ENCODE measurements at places on chromosomes 7 and 10. TPM values are rescaled to one million over a fixed set of nuclear protein-coding genes. Genes with fewer than 3 reads are reported as not detected.

DNA sequence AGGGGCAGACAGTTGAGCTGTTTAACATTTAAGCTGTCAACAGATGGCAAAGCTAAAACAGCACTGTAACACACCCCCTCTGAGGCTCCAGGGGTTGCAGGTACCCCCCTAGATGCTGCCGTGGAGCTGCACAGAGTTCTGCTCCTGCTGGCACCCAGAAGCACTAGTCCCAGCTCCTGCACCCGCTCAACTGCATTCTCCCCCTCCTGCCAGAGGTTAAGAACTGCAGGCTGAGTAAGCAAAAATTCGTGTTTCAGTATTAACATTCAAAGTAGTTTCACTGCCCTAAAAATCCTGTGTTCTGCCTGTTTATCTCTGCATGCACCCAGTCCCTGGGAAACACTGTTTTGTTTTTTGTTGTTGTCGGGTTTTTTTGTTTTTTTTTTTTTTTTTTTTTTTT lies 790.8 kb upstream of the KCND2 start:
- H3K4me3 ChIP-seq: no peak overlapping the region

- H3K27me3 ChIP-seq: peaks cover 1% of the 10 kb centered on the region
- peaks cover 25% of the 10 kb centered on the region for H3K4me1 ChIP-seq
- H3K27ac ChIP-seq: peak overlapping the region; percentile 90
- peak overlapping the region; percentile 4 for H3K4me3 ChIP-seq
Observed at GRCh38 chr7:128738570-128739047, 550 bp upstream of the CALU start.

DNA sequence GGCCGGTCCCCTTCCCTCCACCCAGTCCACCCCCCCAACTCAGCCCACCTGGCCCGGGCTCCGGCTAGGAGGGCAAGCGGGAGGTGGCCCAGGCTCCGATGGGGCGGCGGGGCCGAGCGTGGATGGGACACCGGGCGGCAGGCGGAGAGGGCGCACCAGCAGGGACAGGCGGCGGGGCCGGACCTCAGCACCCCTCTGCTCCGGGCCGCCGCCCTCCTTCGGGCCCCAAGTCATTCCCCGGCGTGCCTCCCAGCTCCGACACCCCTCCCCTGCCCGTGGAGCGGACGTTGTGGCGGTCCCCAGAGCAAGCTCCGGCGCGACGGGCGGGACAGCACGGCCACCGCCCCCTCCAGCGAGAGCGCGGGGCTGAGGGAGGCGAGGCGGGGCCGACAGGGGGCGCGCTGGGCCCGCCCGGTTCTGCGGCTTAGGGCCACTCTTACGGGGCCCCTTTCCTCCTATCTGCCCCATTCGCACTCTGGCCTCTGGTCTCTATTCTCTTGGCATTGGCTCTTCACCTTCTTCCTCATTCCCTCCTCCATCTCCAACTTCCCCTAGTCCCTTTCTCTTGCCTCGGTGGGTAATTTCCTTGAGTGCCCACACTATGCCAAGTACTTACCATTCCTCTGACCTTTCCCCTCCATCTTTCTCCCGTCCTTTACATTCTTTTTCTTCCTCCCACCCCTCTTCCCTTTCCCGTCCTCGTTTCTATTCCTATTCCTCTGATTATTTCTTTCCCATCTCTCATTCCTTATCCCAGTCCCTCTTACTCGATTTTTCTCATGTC lies 701 bp upstream of the GBX1 start:
- H3K36me3 ChIP-seq: no peaks in the 10 kb centered on the region
- peak; percentile 53 for DNase-seq
- no peak overlapping the region for H3K27ac ChIP-seq
- peak overlapping the region; percentile 42 for H3K4me3 ChIP-seq

DNA sequence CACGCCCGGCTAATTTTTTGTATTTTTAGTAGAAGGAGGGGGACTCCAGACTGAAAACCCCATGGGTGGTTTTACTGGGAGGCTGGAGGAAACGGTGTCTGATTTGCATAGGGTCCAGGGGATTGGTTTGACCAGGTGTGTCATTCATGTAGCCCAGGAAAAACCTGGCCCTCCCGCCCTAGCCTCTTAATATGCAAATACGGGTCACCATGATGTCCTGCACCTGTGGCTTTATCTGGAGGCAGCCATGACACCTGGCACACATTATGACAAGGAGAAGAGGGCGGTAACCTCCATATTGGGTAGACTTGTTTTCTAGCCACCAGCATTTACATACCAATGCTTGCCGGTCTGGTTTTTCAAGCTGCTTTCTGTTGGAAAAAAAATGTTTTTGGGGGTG lies 68.0 kb downstream of the TRIL start:
- no peak overlapping the region for H3K27ac ChIP-seq
- DNase-seq: no peak
- H3K27me3 ChIP-seq: no peaks in the 10 kb centered on the region
- H3K4me3 ChIP-seq: no peak overlapping the region

DNA sequence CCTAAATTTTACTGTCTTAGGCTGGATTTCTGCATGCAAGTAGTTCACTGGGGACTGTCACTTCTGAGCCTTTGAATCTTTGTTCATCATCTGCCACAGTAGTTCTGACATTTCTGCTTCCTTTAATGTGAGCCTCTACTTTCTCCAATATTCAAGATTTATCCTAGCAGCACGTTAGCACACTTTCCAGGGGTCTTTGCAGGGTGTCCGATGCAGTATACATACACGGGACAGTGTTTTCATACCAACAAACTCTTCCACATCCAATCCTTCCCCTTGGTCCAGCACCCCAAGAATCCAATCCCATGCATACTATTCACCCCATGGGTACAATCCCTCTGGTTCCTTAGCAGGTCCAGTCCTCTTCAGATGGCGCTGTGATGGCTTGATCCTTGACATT lies 22.7 kb upstream of the NPTX2 start:
- no peaks in the 10 kb centered on the region for H3K27me3 ChIP-seq
- H3K36me3 ChIP-seq: no peaks in the 10 kb centered on the region
- H3K27ac ChIP-seq: no peak overlapping the region

DNA sequence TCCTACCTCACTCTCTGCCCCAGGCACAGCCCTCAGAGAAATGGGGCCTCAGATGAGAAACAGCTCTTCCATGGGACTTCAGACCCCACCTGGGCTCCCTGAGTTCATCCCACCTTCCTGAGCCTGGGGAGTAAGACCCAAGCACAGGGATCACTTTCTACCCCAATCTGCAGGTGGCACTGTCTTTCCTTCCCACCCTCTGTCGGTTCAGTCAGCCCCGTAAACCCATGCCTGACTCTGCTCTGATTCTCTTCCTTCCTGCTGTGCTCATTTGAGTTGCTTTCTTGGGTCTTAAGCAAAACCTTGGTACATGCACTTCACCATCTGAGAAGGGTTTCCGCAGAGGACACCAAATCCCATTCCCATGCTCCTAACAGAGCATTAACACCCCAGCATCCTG lies 306.4 kb upstream of the CDC14C start:
- H3K27me3 ChIP-seq: no peaks in the 10 kb centered on the region
- H3K36me3 ChIP-seq: no peaks in the 10 kb centered on the region
- no peaks in the 10 kb centered on the region for H3K4me1 ChIP-seq
- H3K4me3 ChIP-seq: no peak overlapping the region
- H3K27ac ChIP-seq: no peak overlapping the region

GRCh38 chr7:107606303-107606702 lies 26.3 kb downstream of the BCAP29 start:
- no peaks in the 10 kb centered on the region for H3K4me1 ChIP-seq
- no peaks in the 10 kb centered on the region for H3K27me3 ChIP-seq
- no peak overlapping the region for H3K27ac ChIP-seq
- H3K36me3 ChIP-seq: no peaks in the 10 kb centered on the region

DNA sequence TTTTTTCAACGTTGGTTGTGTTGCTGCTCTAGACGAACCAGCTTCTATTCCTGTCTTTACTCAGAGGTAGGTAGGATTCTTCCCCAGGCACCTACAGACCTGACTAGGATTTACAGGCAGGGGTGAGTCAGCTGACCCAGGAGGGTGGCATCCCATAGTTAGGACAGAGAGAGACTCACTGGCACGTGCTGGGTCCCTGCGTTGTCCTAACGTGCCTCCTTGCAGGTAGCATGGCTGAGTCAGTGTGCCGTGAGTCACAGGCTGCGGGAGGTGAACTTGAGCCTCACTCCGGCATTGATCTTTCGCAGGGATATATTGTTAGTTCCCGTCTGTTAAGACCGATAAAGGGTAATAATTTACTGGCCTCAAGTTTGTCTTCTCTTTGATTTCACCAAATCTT lies 96.5 kb downstream of the PFKFB3 start:
- no peaks in the 10 kb centered on the region for H3K36me3 ChIP-seq
- H3K27me3 ChIP-seq: no peaks in the 10 kb centered on the region
- no peak overlapping the region for H3K4me3 ChIP-seq
- H3K27ac ChIP-seq: peak overlapping the region; percentile 89
- peaks cover 37% of the 10 kb centered on the region for H3K4me1 ChIP-seq

GRCh38 chr10:132219486-132219885 lies 32.7 kb downstream of the DPYSL4 start:
- H3K27ac ChIP-seq: no peak overlapping the region
- peaks cover 4% of the 10 kb centered on the region for H3K4me1 ChIP-seq
- no peak overlapping the region for H3K4me3 ChIP-seq
- no peak for DNase-seq
- no peaks in the 10 kb centered on the region for H3K36me3 ChIP-seq
- H3K27me3 ChIP-seq: no peaks in the 10 kb centered on the region

DNA sequence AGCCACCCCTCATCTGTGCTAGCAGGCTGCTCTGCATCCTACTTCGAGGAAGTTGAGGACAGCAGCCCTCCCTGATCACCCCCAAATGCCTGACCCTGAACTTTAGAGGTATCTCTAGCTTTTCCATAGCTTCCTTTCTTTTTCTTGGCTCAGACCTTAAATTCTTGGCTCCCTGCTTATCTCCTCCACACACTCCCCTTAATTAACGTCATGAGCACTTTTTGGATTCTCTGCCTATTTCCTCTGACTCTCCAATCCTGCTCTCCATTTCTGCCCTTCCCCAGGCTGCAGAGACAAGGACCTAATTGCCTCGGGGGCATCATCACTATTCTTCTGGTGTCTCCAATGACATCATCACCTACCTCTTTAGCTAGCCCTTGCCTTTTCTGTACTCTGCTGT lies 40.8 kb upstream of the SEC61G start:
- DNase-seq: no peak
- no peaks in the 10 kb centered on the region for H3K36me3 ChIP-seq
- H3K4me3 ChIP-seq: no peak overlapping the region
- no peaks in the 10 kb centered on the region for H3K27me3 ChIP-seq
- H3K4me1 ChIP-seq: no peaks in the 10 kb centered on the region

DNA sequence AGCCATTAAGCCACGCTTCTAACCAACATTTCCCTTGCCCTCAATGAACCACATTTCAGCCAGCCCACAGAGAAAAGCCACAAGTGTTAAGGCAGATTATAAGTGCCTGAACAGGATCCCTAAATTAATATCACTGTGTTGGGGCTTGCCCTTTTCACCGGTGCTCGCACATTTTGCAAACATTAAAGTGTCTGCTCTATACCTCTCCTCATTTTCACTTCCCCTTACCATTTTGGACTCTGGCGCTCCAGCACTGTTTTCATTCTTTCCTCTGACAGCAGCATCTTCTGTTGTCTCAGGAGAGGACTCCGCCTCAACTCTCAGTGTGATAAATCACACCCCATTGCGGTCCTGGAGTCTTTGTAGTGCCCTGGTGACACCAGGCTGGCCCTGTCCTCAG lies 274.2 kb downstream of the BAMBI start:
- no peak overlapping the region for H3K4me3 ChIP-seq
- no peaks in the 10 kb centered on the region for H3K27me3 ChIP-seq
- H3K36me3 ChIP-seq: no peaks in the 10 kb centered on the region
- no peak overlapping the region for H3K27ac ChIP-seq

GRCh38 chr7:71173955-71174354 lies 42.0 kb downstream of the GALNT17 start:
- H3K4me3 ChIP-seq: no peak overlapping the region
- no peaks in the 10 kb centered on the region for H3K36me3 ChIP-seq
- peak; percentile 30 for DNase-seq
- H3K27ac ChIP-seq: no peak overlapping the region

DNA sequence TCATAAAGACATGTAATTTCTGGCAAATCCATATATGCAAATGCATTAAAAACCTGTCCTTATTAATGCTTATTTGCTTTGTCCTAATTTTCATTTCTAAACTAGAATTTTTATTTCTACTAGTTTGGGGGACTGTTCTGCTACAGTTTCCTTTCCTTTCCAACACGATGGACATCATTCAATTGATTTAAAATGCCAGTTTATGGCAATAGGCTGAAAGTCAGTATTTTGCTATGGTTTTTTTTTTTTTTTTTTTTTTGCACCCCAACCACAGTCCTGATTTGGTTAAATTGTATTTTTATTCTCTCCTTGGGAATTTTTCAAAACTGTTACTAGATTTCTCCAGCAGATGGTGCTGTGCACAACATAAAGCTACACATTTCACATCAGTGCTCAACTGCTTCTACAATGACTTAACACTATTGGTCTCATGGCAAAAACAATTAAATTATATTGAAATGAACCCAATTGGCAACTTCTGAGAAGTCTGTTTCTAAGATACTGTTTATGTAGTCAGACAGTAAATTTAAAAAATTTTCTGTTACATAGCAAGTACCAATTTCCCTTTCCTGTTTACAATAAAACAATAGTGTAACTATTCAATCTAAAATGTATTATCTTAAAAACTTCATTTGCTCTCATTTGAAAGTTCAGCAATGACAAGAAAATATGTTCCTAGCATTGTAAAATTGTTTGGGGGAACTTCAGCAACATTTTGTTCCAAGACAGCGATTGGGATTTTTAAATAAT lies 193.8 kb upstream of the CCDC6 start:
- H3K36me3 ChIP-seq: no peaks in the 10 kb centered on the region
- no peak overlapping the region for H3K27ac ChIP-seq
- H3K4me1 ChIP-seq: peaks cover 3% of the 10 kb centered on the region
- H3K27me3 ChIP-seq: no peaks in the 10 kb centered on the region

- no peaks in the 10 kb centered on the region for H3K4me1 ChIP-seq
- no peaks in the 10 kb centered on the region for H3K27me3 ChIP-seq
- H3K36me3 ChIP-seq: no peaks in the 10 kb centered on the region
- H3K27ac ChIP-seq: no peak overlapping the region
Observed at GRCh38 chr10:37734971-37735370, 122.4 kb downstream of the ZNF248 start.

Gene HKDC1
- 27.7 TPM for total RNA-seq

Gene TMEM176A
- 202 TPM for total RNA-seq

Gene SPDYE8
- total RNA-seq: 0.07 TPM

Gene C10orf143
- 0.50 TPM for total RNA-seq

Gene PTF1A
- not detected for total RNA-seq

Gene KCNH2
- total RNA-seq: 8.4 TPM

Gene DENND2A
- 6.7 TPM for total RNA-seq

Gene MRLN
- not detected for total RNA-seq

Gene HOXA13
- 13.0 TPM for total RNA-seq
